ENCODE measurements at places on chromosomes 3 and 15. TPM values are rescaled to one million over a fixed set of nuclear protein-coding genes. Genes with fewer than 3 reads are reported as not detected.
A peak's percentile ranks its signal among the peaks of the same experiment; 100 is the strongest.

GRCh38 chr3:15926871-15927270, 129.1 kb upstream of the ANKRD28 start:
- DNase-seq, result no peak

GRCh38 chr3:48026951-48027908, 11.0 kb upstream of the MAP4 start:
- DNase-seq, result no peak

DNA sequence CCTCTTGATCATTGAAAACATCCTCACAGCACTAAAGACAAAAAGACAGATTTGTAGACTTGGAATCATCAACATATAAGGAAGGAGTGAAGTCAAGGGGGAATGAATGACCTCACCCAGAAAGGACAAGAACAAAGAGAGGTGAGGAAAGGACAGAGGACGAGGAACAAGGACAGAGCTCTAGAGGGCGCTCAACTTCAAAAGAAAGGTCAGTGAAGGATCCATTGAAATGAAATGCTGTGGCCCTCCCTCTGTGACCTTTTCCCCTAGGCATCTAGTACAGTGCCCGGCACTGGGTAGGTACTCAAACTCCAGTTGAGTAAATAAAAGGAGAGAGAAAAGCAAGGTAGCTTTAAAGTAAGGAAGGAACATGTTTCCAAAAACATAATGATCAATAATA, 2.6 kb downstream of the ATP8B4 start:
- DNase-seq, result no peak

DNA sequence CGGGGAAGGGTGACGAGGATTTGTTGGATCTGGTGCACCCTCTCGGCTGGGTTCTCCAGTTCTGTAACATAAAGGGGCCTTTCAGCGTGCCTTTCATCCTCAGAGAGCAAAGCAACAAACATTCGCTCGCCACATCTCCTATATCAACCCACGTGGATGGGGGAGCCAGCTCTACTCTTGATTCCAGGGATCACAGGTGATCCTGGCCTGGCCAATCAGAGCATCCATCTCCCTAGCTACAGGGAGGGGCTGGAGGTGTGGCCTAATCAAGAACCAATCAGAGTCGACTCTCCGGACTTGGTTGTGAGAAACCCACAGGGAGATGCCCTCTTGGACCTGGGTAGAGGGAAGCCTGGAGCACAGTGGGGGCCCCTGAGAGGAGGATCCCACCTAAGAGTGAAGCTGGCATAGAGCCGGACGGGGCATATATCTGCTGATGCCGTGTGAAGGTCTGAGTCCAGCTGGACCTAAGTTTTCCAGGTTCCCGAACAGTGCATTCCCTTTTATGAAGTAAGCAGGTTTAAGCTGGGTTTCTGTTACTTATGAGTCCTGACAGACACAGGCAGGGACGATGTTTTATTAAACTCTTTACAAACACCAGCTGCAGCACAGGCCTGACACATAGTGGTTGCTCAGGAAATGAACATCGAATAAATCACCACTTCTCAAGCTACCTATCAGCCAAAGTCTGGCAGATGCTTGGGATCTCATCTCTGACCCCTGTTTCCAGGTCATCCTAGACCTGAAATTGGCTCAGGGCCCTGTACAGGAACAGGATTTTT, 50.7 kb upstream of the RAD18 start:
- no peak for DNase-seq

DNA sequence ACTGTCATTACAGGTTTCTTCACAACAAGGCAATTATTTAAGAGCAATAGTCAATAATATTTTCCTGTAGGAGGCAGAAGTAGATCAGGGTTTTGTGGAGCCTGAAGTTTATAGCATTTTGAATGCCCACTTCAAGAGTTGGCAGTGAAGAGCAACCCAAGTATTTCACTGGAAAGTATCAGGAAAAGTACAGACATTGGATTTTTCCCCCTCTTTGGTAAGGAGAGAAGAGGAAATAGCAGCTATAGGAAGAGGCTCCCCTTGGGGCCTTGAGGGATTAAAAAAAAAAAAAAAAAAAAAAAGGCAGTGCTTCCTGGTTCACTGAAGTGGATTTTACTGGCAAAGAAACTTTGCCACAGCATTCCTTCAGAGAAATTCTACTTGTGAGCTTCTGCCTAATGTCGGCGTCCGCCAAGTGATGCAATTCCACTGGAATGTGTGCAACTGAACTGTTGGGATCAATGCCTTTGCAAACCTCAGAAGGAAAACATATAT, 5.7 kb upstream of the CNTN6 start:
- DNase-seq, result peak; percentile 85

- DNase-seq, result no peak
These were observed 196.1 kb downstream of the RYR3 start for GRCh38 chr15:33506781-33507296.

DNA sequence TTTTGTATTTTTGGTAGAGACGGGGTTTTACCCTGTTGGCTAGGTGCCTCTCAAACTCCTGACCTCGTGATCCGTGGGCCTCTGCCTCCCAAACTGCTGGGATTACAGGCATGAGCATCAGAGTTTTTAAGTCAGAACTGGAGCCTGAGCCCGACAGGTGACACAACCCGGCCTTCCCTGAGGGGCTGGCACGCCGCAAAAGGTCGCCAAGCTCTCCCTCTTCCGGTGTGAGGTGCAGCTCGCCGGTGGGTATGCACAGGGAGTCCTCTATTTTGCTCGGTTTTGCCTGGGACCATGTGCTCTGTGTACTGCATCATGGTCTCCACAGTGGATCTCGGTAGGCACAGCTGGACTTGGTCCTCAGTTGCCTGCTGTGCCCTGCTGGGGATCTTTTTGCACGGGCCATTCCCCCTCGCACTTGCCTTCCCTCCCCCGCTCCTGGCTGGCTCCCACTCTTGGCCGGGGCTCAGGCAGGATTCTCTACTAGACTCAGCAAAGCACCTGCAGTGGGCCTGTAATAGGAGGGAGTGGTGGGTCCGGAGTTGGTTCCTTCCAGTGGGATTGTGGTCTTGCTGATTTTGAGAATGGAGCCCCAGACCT, 101.2 kb upstream of the KLF13 start:
- DNase-seq, result no peak

DNA sequence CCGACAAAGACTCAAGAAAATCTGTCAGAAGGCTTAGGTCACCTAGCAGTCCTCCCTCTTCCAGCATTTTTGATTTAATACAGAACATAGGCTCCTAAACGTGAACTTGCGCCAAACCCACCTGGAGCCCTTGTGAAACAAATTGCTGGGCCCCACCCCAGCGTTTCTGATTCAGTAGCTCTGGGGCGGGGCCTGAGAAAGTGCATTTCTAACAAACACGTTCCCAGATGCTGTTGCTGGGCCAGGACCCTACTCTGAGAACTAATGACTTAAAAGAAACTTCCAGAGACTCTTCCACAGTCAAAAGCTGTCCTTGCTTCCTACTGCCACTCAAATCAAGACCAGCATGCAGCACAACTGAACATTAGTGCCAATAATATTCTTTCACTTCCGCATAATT, 198.1 kb downstream of the PDZRN3 start:
- DNase-seq, result no peak

- peak; percentile 16 for DNase-seq
These were observed 52.0 kb downstream of the CPEB1 start for GRCh38 chr15:82595203-82595602.

DNA sequence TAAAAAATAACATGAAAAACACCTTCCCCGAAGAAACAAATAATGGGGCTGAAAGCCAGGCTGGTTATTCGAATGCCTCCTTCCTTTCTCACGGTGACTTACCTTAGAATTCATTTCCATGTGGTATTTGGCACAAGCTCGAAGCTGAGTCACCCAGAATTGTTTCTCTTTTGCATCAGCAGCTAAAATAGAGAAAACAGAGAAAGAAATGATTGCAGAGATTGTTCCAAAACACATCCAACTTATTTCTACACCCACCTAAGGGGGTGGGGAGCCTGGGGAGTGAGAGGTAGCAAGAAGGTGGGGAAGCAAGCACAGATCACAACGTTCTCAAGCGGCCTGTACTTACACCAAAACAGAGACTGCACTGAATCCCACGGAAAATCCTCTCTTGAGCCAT, 104.7 kb downstream of the OSBPL10 start:
- DNase-seq, result no peak

DNA sequence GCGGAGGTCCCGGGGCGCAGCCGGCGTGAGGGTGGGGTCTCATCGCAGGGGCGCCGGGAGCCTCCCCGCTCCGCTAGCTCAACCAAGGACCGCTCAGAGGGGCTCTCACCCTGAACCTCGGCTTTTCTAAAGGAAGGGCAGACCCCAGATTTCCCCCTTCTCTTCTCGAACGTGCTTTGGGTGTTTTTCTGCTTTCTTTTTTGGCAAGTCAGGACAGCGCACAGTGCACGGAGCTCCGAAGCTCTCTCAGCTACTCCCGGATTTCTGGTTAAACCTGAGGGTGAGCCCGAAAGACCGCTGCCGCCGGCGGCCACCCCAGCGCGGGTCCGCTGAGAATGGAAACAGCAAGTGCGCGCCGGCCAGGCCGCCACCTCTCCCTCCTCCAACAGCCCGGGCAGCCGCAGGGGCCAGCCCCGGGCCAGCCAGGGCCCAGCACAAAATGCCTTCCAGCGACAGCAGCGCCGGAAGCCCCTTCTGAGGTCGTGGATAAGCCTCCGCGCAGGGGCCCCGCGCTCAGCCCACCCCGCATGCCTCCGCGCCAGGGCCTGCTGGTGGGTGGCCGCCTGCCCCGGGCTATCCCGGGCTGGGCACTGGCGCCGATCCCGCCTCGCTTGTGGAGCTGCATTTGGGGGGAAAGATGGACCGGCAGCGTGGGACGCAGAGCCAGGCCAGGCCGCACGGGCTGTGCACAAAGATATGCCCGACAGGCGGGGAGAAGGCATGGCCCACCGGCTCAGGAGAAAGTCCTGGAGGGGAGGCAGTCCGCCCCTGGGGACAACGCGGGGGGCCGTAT, 8.2 kb upstream of the OCA2 start:
- DNase-seq, result peak; percentile 51

DNA sequence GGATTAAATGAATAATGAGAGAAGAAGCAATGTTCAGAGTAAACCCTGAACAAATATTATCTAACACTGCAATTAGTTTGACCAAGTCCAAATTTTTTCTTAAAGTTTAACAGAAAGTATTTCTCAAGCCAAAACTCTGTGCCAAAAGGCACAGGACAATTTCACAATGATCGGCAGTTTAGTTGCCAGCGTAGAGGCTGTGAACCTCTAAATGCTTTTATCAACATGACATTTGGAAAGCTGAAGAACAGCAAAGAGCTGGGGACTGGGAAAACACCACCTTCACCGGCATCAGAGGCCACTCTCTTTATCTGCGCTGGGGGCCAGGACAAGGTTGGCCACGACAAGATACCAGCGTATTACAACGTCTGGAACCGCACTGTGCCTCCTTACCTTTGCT, 125.6 kb downstream of the ADAMTS17 start:
- peak; percentile 56 for DNase-seq

DNA sequence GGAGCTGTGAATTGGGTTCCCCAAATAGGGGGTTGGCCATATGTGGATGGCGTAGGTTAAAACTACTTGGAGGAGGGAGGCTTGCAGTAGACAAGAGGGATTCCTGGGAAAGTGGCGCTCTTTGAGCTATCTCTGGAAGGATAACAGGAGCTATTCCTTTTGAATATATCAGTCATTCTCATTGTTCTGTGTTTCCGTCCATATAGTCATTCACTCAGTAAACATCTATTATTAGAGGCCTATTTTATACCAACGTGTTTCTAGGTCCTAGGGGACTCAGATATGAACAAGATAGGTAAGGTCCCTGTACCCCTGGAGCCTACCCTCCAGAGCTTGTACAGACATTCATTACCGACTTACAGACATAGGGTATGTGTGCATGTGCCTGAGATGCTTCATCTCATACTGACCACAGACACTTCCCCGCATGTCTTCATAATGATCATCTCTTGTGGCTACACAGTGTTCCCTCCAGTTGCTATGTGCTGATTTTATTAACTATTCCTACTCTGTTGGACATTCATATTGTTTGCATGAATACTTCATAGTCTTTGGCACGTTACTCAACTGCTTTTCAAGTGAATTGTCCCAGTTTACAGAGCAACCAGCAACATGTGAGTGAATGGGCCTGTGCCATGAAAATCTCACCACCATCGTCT, 55.8 kb upstream of the VILL start:
- DNase-seq, result no peak

HES1 gene
- 30.8 TPM for total RNA-seq

GPR171 gene
- total RNA-seq, result 1.8 TPM

NUSAP1 gene
- total RNA-seq, result 24.1 TPM

NFKBIZ gene
- total RNA-seq, result 83.7 TPM

PLSCR5 gene
- not detected for total RNA-seq

GOLGA6D gene
- total RNA-seq, result 0.12 TPM

Data from lung (tissue), 17 donors.